ENCODE measurements at places on chromosomes 4 and X.

DNA sequence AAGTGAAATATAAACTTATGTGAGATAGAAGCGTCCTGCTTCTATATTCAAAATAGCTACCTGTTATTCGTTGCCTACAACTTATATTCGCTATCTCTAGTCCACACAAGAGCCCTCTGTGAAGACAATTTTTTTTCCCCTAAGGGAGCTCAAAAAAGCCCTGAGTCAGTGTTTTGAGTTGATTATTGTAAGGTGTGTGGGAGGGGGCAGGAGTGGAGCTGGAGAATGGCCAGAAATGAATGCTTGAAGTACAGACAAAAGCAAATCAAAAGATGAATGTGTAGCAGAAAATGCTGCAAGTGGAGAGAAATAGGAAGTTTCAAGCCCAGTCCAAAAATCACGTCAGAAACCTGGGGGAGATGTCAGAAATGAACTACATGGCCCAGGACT, 655.0 kb upstream of the LCORL start:
- DNase-seq: no peak

GRCh38 chrX:123481913-123482851, 250.7 kb downstream of the THOC2 start:
- no peak for DNase-seq

- DNase-seq: no peak
Observed at GRCh38 chr4:3675251-3676115, 90.7 kb upstream of the ADRA2C start.

DNA sequence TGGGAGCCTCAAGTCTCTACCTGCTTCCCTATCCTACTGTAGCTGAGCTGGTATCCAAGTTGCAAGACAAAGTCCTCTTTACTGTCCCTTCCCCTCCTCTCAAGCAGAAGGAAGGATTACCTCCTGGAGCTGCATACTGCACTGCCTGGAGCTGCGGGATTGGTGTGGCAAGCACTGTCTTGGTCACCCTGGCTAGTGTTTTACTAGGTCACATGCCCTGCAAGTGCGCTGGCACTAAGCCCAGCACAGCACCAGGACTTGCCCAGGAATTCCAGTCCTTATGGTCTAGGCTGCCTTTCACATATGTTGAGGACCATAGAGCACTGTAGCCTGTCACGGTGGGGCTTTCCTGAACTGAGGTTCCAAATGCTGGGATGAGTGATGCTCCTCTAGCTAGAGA, 227.3 kb upstream of the ZC4H2 start:
- no peak for DNase-seq

DNA sequence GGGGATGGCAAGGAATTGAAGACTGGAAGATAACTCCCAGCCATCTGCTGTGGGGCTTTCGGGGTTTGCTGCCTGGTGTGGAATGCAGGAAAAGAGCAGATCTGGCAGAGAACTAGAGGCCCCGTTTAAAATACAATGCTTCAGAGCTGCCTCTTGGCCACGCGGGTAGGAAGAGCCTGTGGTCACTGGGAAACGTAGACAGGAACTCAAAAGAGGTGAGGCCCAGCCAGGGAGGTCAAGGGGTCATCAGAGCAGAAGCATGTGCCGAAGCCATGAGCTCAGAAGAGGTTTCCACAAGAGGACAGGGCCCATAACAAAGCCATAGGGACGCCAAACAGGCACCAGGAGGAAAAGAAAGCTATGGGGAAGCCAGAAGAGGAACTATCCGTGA, 14.5 kb upstream of the STS start:
- no peak for DNase-seq

DNA sequence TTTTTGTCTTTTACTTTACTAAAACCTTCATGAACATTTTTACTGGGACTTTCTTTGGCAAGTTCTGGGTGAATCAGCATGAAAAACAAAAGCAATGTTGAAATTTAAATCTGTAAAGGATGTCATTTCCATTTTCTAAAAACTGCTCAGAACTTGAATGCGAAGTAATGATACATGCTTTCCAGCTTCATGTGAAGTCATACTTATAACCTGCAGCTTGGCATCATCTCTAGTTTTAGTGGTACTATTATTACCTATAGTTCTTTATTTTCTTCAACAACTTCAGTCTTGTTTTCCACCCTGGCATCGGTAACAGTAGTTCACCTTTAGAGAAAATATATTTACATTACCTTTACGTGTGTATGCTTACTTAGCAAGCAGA, 421.4 kb upstream of the DIPK2B start:
- DNase-seq: no peak

DNA sequence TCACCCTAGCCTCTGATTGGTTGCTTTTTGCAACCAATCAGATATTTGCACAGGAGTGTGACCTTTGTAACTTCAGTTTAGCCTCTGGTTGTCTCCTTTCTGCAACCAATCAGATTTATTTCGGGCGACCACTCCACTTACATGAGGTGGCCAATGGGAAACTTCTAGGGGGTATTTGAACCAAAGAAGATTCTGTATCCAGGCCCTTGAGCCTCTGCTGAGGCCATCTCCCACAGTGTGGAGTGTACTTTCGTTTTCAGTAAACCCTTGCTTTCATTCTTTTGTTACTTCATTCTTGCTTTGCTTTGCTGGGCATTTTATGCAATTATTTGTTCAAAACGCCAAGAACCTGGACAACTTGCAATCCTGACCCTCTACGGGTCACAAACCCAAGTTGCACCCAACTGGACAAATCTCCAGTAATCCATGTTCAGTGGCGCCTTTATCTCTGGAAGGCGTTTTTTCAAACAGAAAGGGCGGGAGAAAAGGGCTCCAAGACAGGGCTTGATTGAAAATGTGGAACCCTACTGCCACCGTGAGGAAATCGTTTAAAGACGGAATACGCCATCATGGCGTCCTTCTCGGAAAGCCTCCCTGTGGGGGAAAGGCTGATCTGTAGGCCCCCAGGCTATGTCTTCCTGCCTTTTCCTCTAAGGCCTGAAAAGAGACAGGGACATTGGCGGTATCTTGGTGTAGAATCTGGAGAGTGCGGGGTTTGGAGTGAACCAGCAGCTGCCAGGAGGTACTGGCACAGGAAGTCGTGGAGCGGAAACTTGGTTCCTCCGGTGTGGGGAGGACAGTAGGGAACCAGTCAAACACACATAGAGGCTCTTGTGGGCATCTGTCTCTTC, 184.6 kb downstream of the OR13H1 start:
- no peak for DNase-seq

- DNase-seq: no peak
Observed at GRCh38 chr4:95552942-95553550, 4.3 kb upstream of the UNC5C start.

DNA sequence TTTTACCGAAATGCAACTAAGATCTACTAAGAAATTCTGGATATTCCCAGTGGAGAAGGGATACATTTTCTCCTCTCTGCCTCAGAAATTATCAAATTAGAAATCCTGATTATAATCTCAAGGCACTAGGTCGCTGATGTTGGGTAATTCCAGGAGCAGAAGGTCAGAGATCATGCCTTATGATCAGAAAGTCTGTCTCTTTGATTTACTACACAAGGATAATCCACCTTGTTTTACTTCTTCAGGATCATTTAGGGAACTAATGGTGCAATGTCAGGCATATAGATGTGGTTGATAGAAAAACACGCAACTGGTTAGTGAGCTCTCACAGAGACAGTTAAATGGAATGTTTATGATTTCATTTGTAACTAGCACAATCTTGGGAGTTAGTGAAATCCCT, 1069.7 kb downstream of the STIM2 start:
- DNase-seq: no peak

GRCh38 chr4:74267998-74268606, 40.2 kb upstream of the EPGN start:
- no peak for DNase-seq

GRCh38 chrX:104987063-104987462, 233.4 kb downstream of the TEX13A start:
- no peak for DNase-seq

GRCh38 chrX:45445745-45446412, 245.2 kb upstream of the DIPK2B start:
- no peak for DNase-seq

- no peak for DNase-seq
Observed at GRCh38 chr4:59945716-59946115, 1254.4 kb upstream of the ADGRL3 start.

Measured in left forelimb (tissue), 1 donor.